Stimulated activated naive B cell treated with anti-CD40 and anti-IgM and Interleukin-4, amounts not matched to agents 10 μg/mL and 1 μg/mL and 100 μg/mL, for 72 hours (primary cell): ENCODE measurements at places on chromosomes 12 and 14.

- no peak for DNase-seq
Observed at GRCh38 chr12:99154216-99154982, 493.2 kb upstream of the GARIN6 start.

GRCh38 chr12:106585521-106586277 lies 2.9 kb downstream of the RFX4 start:
- no peak for DNase-seq

- no peak for DNase-seq
Observed at GRCh38 chr14:20904393-20905029, 13.3 kb downstream of the RNASE3 start.

- DNase-seq, result no peak
Observed at GRCh38 chr14:20807304-20808161, 4.9 kb upstream of the RNASE1 start.

GRCh38 chr12:67526129-67526528 lies 122.4 kb upstream of the DYRK2 start:
- DNase-seq, result no peak

DNA sequence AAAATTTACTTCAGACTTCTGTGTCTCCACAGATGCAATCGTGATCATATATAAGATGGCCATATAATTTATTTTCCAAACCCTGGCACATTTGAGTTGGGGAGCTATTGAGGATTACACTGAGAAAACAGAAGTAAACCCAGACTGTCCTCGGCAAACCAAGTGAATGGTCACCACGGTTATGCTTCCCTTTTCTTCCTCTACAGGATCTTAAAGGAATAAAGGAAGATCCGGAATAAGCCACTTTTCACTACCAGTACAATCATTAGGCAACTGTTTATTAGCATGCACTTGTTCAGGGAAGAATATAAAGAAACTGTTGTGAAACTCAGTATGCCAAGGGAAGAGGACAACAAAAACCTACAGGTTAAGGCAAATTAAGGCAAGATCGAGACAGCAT lies 27.6 kb downstream of the SBNO1 start:
- DNase-seq, result no peak

- DNase-seq, result no peak
Observed at GRCh38 chr12:33006106-33006505, 109.5 kb upstream of the PKP2 start.

DNA sequence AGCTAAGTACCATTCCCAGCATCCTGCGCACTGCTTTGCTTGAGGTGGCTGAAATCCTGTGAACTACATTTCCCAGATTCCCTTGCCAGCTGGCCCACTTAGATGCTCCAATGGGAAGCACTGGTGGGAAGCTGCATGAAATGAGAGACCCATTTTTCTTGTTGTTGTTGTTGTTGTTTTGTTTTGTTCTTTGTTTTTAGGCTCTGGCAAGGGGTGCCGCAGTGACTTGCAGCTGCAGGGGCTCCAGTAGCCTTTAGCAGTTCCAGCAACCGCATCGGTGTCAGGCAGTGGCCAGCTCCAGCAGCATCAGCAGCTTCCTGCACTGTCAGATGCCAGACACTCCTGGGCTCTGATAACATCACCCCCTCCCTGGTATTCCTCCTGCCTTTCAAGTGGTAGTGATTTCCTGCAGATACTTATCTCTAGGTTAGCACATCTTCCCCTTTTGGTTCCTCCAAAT lies 8.8 kb upstream of the EGLN3 start:
- DNase-seq, result no peak

DNA sequence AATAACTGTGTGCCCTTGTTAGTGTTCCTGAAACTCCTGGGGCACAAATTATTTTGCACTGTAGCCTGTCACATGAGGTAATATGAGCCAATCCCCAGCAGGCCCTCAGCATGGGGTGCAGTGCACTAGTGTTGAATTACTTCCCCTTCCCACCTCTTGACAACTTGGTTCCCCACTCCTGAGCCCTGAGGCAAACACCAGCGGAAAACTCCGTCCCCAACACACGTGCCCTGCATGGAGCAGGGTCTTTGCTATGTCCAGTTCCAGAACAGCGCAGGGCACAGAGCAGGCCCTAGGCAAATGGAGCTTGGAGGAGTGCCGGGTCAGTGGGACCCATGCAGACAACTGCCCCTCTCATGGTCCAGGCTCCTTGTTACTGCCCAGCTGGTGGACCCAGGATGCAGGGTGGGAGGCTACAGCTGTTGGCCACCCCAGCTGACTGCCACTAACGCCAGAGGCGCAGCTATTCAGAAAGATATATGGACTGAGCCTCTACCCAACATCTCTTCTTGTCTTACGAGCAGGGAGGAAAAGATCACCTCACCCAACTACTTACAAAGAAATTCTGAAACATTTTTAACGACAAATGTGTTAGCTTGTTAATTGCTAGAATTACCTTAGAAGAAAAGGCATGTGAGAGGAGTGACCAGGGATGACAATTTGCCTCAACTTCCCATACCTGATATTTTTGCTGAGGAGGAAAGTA lies 71.6 kb downstream of the NT5DC3 start:
- no peak for DNase-seq

DNA sequence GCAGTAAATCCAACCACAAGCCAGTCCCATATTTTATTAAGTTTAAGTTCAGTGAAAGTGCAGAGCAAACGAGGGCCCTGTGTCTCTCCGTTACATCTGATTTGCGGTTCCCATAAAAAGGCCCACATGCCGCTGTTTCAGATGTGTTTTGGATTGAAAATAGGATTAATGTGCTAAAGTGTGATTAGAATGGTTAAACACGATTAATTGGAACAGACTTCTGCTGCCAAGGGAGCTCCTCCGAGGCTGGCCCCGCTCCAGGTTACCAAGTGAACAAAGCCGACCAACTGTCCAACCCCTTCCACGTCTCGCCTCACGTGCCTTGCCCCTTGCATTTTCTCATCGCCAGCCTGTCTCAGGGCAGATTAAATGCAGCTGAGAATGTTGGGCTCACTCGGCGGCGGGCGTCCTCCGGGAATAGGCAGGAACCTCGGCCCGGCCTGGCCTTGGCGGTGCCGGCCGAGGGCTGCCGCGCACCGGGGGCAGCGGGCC lies 166.5 kb upstream of the GSC start:
- no peak for DNase-seq

DNA sequence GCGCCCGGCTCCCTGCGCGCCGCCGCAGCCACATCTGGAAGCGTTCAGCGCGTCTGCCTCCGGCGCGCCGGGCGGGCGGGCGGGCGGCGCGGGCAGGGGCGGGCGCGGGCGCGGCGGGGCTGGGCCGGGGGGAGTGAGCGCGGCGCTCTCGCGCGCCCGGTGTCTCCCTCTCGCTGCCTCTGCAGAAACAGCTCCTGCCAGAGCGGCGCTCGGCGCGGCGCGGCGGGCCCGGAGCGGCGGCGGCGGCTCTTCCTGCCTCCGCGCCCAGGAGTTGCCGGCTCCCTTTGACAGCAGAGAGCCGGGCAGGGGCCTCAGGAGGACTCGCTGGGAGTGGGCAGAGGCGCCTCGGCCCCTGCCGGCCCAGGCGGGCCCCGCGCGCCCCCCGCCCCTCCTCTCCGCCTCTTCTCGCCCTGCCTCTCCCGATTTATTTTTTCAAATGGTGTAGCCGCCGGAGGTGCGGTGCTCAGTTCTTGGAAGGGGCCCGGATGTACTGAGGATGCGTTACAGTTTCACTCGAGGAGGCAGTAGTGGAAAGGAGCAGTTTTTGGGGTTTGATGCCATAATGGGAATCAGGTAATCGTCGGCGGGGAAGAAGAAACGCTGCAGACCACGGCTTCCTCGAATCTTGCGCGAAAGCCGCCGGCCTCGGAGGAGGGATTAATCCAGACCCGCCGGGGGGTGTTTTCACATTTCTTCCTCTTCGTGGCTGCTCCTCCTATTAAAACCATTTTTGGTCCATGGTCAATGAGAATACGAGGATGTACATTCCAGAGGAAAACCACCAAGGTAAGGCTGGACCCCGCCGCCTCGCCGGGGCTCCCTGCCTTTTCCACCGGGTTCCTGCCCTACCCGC lies at the start of gene CACNA1C:
Gene CACNA1C (plus strand): TSS at position 162 of the 853 bp plus-strand sequence. CDS start 576 bp downstream, at position 738.
- peak; percentile 16 for DNase-seq

DNA sequence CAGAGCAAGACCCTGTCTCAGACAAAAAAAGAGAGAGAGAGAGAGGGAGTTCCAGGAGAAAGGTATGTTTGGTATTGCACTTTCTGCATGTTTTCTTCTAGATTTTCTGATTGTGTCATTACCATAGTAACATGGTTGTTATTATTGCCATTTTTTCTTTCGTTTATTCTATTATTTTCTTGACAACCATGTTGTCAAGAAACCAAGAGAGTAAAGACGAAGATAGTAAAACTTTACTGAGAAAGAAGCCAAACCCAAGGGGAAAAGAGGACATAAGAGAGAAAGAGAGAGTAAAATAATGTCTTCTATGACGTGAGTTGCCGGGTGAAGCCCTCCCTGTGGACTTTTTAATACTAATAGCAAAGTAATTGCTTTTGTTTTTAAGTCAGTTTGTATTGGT lies 1186.0 kb upstream of the SEL1L start:
- DNase-seq, result no peak

GRCh38 chr12:6778217-6778573 lies 5.9 kb downstream of the LAG3 start:
- DNase-seq, result no peak

- DNase-seq, result no peak
Observed at GRCh38 chr14:63899953-63900352, 47.1 kb downstream of the SYNE2 start.

DNA sequence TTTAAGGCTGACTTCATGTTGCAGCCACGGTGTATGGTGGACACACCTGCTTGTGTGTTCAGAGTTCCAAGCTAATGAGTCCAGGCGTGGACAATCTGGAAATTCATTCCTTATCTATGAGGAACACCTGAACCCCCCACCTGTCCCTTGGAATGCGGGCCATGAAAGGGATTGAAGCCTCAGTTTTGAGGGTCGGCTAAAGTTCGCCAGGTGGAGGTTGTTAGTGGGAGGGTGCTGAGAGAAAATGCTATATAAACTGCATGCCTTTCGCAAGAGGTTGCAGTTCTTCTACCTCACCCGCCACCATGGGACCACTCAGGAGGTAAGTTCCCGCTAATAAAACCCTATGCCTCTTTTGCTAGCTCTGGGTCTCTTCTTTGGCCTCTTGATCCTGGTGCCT lies 348.0 kb downstream of the BCL11B start:
- no peak for DNase-seq

DNA sequence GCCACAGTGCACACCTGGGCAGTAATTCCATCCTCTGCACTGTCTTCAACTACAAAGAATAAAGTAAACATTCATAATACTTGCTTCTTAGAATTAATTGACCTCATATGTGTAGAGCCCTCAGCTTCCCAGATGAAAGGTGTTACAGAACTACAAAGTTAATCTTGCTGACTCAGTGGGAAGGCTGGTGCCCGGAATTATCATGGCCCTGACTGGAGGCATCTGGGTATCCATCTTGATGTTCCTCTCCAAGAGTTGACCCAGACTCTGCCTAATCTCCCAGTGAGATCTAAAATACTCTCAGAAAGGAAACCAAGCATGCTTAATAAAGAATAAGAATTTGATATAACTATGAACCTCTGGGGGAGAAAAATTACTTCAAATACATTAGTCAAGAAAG lies 147.0 kb upstream of the ARID2 start:
- DNase-seq, result no peak

- no peak for DNase-seq
Observed at GRCh38 chr12:100868487-100868886, 73.9 kb downstream of the ANO4 start.

- no peak for DNase-seq
Observed at GRCh38 chr14:62304257-62304656, 542.0 kb downstream of the SNAPC1 start.
